ENCODE measurements at places on chromosomes 2 and 18.

DNA sequence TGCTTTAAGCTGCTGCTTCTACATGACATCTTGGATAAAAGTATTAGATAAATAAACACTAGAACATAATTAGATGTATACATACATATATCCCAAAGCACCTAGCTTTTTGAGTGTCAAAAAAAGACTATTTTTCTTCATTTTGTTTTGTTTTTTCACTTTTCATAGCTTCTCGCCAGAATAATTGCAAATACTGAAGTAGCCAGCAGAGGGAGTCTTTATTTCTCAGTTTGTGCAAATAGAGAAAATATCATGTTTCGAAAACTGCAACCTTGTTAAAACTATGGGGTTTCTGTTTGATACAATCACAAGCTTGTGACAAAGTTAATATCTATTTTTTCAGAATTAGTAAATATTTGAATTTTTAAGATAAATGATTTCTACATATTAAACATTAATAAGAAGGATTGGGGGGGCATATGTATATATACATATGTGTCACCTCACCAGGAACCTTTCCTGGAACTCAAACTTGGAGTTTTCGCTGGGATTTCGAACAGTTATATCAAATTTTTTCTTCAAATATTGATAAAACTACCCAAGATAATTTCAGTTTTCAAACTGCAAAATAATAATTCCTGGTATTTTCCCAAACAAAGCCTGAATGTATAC is 61.0 kb downstream of the GRB14 start:
- DNase-seq, result no peak

GRCh38 chr2:103386872-103387271 is 625.0 kb downstream of the TMEM182 start:
- no peak for DNase-seq

- no peak for DNase-seq
Observed at GRCh38 chr2:149307014-149307413, 23.4 kb upstream of the LYPD6 start.

- no peak for DNase-seq
Observed at GRCh38 chr2:205103699-205104098, 558.4 kb downstream of the PARD3B start.

DNA sequence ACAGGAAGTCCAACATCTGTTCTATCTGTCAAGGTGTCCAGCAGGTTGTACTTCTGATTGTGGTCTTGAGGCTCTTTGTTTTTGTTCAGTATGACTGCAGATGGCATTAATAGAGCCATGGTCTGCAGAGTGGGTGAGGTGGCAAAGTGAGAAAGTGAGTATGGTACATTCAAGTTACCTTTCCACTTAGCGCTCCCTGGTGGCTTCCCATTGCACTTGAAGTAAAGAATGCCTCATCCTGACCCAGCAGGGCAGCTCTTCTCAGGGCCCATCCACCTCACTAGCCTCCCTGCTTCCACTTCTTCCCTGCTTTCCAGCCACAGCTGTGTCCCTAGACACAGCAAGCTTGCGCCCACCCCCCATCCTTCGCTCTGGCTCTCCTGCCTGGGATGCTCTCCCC is 148.0 kb upstream of the ALPP start:
- DNase-seq, result no peak

DNA sequence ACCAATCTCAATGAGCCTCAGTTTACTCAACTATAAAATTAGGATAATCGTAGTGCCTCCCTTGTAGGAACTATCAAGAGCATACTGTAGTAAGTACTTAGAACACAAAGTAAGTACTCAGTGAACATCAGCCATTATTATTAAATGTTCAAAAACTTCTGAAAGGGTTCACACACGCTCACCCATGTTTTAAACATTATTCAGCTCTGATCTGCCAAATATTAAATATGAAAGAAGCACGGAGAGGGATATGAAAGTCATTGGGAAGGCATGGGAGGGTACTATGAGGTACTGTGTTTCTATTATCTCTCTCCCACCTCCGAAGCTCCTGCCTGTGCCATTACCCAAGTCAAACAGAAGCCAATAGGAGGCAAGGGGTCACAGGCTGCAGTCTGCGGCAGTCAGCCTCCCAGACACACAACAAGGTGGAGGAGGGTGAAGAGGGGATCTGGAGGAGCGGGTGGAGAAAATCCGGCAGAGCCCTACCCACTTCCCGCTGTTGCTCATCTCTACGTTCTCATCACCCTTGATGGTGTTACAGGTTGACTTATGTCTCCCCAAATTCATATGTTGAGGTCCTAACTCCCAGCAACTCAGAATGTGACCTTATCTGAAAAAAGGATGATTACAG is 2.0 kb upstream of the TBC1D8 start:
- DNase-seq, result no peak

- DNase-seq, result no peak
Observed at GRCh38 chr18:8516371-8517250, 92.6 kb upstream of the RAB12 start.

GRCh38 chr2:217886720-217887309 is 116.0 kb downstream of the TNS1 start:
- DNase-seq, result no peak

- DNase-seq, result no peak
Observed at GRCh38 chr2:201628545-201628944, 14.8 kb downstream of the TMEM237 start.

- no peak for DNase-seq
Observed at GRCh38 chr2:159202568-159203071, 83.9 kb downstream of the WDSUB1 start.

GRCh38 chr18:71168557-71169145 is 879.8 kb downstream of the SOCS6 start:
- DNase-seq, result peak; percentile 52

GRCh38 chr2:104755026-104755878 is 98.7 kb upstream of the POU3F3 start:
- DNase-seq, result no peak

GRCh38 chr2:163405298-163405697 is 330.5 kb downstream of the FIGN start:
- DNase-seq, result no peak

DNA sequence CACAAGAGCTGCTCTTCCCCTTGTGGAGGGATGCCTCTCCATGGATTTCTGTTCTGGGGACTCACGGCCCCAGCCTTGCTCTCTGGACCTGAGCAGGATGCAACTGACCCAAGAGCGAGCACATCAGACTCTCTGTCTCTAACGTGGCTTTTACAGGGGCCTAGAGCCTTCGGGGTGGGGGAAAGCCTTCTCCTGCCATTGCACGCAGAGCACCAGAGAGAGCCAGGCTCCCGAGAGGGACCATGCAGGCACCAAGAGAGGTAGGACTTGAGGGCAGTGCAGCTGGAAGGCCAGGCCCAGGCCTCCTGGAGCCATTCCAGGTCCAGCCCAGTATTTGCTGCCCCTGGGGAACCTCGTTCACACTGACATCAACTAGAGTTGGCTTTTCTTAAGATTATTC is 475.6 kb upstream of the MYT1L start:
- DNase-seq, result no peak

DNA sequence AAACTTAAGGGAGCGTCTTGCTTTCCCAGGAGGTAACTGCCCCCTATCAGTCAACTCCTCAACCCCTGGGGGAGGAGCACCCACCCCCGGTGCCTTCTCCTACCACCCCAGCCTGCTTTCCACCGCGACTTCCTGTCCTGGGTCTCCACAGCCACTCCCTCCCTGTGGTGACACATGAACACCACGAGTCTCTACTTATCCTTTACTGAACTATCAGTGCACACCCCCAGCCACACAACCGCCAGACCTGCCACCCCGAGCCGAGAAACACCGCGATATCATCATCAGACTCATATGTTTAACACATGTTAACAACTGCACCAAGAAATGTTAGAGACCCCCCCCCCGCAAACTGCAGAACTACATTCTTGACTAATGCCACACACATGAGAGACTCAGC is 43.3 kb downstream of the LONRF2 start:
- DNase-seq, result no peak

GRCh38 chr2:241675885-241676284 is 10.7 kb downstream of the DTYMK start:
- DNase-seq, result no peak

DNA sequence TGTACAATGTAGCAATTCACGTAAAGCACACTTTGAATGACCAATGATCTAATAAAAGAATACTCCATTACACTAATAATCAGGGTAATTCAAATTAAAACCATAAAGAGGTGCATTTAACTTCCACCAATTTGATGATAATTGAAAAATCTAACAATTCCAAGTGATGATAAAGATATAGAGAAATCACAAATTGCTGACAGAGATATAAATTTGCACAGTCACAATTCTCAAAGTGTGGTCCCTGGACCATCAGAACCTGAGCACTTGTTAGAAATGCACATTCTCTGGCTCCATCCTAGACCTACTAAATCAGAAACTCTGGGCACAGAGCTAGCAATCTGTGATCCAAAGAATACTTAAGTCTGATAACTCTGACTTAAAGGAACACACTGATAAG is 165.8 kb upstream of the DCC start:
- DNase-seq, result no peak

DNA sequence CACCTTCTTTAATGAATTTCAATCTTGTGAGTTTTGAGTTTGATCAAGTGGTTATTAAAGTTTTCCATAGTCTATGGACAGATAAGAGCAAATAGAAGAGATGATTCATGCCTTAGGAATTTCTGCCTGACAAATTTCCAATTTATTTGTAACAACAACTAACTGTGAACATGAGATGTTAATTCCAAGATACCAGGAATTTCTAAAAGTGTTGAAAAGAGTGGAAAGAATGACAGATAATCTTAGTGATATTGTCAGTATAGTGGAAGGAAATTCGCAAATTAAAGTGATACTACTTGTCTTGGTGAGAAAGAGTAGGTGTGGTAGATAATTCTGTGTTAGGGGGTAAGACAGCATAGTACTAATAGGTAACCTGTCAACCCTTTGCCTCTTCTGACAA is 82.4 kb downstream of the AGPS start:
- peak; percentile 65 for DNase-seq

DNA sequence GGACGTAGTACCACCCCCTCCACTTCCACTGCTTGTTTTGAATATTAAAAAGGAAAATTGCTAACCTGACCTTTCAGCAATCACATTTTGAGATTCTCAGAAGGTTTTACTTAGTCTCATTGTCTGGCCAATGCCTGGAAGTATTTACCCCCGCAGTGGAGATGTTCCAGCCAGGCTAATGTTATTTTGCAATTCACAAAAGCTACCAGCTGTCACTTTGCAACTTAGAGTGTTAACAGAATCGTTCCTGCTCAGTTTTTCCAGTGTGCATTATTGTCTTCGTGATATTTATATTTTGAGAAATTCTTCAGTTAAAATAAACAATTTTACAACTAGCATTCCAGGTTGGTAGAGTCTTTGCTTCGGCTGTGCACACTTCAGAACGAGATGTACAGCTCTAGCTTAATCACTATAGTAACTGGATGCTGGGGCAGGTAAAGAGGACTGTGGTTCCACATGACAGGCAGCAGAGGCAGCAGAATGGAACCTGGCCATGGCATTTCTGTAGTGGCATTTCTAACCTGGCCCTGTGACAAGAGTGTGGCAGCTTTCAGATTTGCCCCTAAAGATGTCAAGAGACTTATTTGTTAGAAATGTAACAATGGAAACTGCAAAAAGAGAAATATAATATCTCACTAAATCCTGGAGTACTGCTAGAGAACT is 85.1 kb downstream of the DTNA start:
- no peak for DNase-seq

DNA sequence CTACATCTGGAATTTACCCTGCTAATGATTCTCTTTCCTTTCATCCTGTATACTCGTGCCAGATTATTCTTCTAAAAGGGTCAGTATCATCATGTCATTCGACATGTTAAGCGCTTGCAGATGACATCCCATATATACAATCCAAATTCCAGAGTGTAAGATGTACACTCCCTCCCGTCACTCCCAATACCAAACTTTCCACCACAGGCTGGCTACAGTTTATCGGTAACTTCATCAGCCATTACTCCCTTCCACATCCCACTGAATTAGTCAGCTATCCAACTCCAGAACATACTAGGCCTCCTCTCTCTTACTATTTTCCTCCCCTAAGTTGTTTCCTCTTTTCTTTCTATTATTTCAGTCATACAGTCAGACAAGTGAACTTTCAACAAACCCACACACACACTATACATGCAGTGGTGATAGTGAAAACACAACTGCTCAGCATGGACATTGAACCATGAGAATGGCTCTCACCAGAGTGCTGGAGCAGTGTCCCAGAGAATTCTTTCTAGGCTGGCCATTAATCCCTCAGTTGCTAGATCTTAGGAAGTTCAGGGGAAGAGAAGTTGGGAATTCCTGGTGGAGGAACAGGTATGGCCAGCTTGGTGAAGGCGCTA is 10.6 kb upstream of the NMI start:
- DNase-seq, result no peak

DNA sequence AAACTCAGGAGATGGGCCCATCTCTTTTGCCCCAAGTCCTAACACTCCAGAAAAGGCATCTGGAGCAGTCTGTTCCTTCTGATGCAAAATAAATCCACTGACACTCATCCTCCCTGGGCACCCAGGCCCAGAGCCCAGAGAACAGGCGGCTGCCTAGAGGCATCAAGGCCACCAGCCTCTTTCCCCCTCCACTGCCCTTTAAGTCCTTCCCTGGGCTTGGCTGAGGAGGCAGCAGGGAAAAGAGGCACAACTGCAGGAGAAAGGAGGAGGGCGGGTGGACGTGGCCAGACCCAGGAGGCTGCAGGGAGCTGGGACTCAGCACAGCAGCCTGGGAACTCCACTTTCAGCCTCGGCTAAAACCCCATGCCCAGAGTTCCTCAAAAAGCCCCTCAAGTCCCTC is 99.7 kb upstream of the ID2 start:
- no peak for DNase-seq

DNA sequence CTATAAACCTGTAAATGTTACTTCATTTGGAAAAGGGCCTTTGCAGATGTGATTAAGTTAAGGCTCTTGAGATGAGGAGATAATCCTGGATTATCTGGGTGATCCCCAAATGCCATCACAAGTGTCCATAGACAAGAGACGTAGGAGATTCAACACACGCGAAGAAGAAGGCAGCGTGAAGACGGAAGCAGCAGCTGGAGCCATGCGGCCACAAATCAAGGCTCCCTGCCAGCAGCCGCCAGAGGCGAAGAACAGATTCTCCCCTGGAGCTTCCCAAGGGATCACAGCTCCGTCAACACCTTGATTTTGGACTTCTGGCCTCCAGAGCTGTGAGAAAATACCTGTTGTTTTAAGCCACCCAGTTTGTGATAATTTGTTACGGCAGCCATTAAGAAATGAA is 11.0 kb upstream of the VAPA start:
- DNase-seq, result no peak

GRCh38 chr18:50950626-50951025 is 17.2 kb upstream of the ELAC1 start:
- DNase-seq, result no peak

GRCh38 chr18:64234321-64234720 is 85.4 kb upstream of the LINC00305 start:
- no peak for DNase-seq

GRCh38 chr18:77754475-77755044 is 504.9 kb downstream of the GALR1 start:
- no peak for DNase-seq
